ENCODE measurements at places on chromosomes 7 and 10. TPM values are rescaled to one million over a fixed set of nuclear protein-coding genes. Genes with fewer than 3 reads are reported as not detected.

DNA sequence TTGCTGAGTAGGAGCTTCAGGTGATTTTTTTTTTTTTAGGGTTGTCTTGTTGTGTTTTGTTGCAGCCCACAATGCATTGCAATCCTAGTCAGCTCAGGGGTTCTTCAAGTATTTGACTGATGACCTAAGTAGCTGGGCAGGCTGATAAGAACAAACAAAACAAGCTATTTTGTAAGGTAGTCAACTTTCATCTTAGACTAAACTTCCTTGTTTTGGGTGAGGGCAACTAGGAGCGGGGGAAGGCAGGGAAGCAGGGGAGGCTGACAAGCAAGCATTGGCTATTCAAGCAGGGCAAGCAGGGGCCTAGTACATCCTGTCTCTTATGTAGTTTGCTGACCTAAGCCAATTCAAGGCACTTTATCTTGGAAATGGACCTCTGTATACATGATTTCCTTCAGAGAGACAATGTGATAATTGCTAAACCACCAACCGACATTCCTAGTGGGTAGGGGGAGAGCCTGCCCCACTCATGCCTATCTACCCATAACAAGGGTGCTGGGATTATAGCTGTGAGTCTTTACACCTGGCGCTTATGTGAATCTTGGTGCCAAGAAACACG, 163.3 kb upstream of the PRKCQ start:
- H3K4me3 ChIP-seq = no peak overlapping the region
- no peak overlapping the region for H3K27ac ChIP-seq
- H3K36me3 ChIP-seq = no peaks in the 10 kb centered on the region

- H3K36me3 ChIP-seq = no peaks in the 10 kb centered on the region
- no peak overlapping the region for H3K4me3 ChIP-seq
- DNase-seq = no peak
- H3K4me1 ChIP-seq = no peaks in the 10 kb centered on the region
Observed at GRCh38 chr10:108275895-108276685, 1111.6 kb upstream of the SORCS1 start.

DNA sequence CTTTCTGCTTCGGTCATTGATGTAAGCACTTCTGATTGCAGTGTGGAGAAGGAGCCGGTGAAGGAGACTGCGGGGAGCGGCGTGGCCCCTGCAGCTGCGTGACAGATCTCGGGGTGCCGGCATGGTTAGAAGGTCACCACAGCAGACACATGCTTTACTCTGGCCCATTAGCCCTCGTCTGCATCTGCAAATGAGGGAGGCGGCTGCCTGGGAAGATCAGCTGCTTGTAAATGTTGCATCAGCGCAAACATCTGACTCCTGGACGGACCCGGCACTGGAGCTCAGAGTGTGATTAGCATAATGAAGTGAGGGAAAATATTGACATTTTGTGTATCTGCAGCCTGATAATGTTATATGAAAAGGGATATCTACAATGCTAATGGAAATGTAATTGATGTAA, 30.5 kb upstream of the MNX1 start:
- H3K36me3 ChIP-seq = no peaks in the 10 kb centered on the region
- H3K4me1 ChIP-seq = no peaks in the 10 kb centered on the region
- no peak for DNase-seq
- no peak overlapping the region for H3K4me3 ChIP-seq

GRCh38 chr7:47028284-47028683, 553.6 kb downstream of the TNS3 start:
- no peak overlapping the region for H3K27ac ChIP-seq
- no peaks in the 10 kb centered on the region for H3K27me3 ChIP-seq
- no peaks in the 10 kb centered on the region for H3K36me3 ChIP-seq
- DNase-seq = no peak
- H3K4me3 ChIP-seq = no peak overlapping the region

GRCh38 chr7:148318102-148318811, 272.3 kb upstream of the C7orf33 start:
- no peak overlapping the region for H3K27ac ChIP-seq
- no peaks in the 10 kb centered on the region for H3K36me3 ChIP-seq

GRCh38 chr10:20811131-20811530, 86.0 kb downstream of the NEBL start:
- no peak for DNase-seq
- no peaks in the 10 kb centered on the region for H3K27me3 ChIP-seq
- peak overlapping the region; percentile 75 for H3K27ac ChIP-seq
- H3K4me1 ChIP-seq = no peaks in the 10 kb centered on the region
- H3K4me3 ChIP-seq = no peak overlapping the region
- H3K36me3 ChIP-seq = peaks cover 90% of the 10 kb centered on the region

- no peak overlapping the region for H3K27ac ChIP-seq
- H3K27me3 ChIP-seq = no peaks in the 10 kb centered on the region
- no peak overlapping the region for H3K4me3 ChIP-seq
- no peaks in the 10 kb centered on the region for H3K36me3 ChIP-seq
- no peak for DNase-seq
Observed at GRCh38 chr7:132407764-132408163, 168.5 kb downstream of the PLXNA4 start.

DNA sequence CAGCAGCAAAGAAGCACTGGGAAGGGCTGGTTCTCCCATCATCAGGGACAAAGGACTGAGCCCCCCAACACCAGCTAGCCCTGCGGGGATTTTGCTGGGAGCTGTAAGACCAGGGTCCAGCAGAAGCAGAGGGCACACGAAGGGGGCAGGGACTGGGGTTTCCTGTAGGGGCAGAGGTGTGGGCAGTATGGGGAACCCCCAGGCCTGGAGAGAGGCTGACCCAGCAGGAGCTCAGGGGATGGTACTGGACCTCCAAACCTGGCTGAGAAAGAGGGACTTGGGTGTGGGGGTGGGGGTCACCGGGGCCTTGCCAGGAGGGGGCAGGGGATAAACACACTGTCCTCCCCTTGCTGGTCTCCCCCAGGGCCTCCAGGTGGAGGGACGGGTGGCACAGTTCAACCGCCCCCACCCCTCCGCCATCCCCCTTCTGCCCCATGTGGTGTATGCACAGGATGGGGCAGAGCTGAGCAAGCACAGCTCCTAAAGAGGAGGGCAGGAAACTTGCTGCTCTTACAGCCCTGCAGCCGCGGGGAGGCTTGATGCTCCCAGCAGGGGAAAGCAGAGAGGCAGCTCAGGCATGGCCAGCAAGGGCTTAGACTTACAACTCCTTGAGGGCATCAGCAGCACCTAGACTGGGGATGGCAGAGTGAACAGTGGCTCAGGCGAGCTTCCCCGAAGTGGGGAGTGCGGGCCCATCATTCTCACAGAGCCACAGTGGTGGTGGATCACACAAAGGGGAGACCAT, 12.4 kb upstream of the RET start:
- no peaks in the 10 kb centered on the region for H3K4me1 ChIP-seq
- no peaks in the 10 kb centered on the region for H3K36me3 ChIP-seq
- no peaks in the 10 kb centered on the region for H3K27me3 ChIP-seq
- DNase-seq = no peak
- no peak overlapping the region for H3K4me3 ChIP-seq

- H3K4me3 ChIP-seq = no peak overlapping the region
- no peaks in the 10 kb centered on the region for H3K27me3 ChIP-seq
- H3K4me1 ChIP-seq = no peaks in the 10 kb centered on the region
- H3K36me3 ChIP-seq = no peaks in the 10 kb centered on the region
- no peak for DNase-seq
Observed at GRCh38 chr7:148083448-148083847, 507.1 kb upstream of the C7orf33 start.

DNA sequence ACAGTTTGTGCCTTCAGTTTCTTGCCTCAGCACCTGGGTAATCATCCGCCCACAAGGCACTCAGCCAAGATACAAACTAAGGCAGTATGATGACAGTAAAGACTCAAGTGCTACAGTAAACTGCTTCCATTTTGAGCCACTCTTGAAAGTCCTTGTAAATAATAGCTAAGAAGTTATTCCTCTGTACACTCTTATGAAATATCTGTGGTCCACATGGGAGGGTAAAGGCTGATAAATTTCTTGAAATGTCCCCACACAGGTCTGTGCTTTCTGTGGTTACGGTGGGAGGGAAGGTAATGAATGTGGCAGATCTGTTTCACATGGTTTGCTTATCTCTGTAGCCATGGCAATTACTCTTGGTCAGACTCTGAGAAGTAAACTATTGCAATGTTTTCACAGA, 551.0 kb upstream of the ZWINT start:
- H3K4me3 ChIP-seq = no peak overlapping the region
- no peak for DNase-seq
- no peak overlapping the region for H3K27ac ChIP-seq
- H3K4me1 ChIP-seq = no peaks in the 10 kb centered on the region

DNA sequence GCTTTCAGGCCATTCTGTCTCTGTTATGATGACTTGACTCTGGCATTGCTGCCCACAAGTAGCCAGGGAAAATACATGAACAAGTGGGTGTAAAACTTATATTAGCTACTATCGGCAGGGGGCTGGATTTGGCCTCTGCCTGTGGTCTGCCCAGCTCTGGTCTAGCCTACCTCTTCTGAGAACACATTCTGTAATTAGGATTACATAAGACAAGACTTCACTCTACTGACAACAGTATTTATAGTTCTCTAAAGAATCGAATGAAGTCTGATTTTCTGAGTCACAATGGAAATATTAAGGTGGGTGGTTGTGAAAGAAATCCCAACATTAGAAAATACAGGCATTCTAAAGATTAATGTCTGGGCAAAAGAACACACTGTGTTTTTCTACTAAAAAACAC, 55.5 kb downstream of the DLD start:
- H3K4me1 ChIP-seq = peaks cover 5% of the 10 kb centered on the region
- H3K4me3 ChIP-seq = no peak overlapping the region
- H3K27me3 ChIP-seq = no peaks in the 10 kb centered on the region
- no peaks in the 10 kb centered on the region for H3K36me3 ChIP-seq
- DNase-seq = no peak

GRCh38 chr7:129167817-129168216, 20.6 kb upstream of the SMO start:
- DNase-seq = no peak
- no peak overlapping the region for H3K4me3 ChIP-seq
- H3K36me3 ChIP-seq = no peaks in the 10 kb centered on the region
- H3K27ac ChIP-seq = no peak overlapping the region

GRCh38 chr7:146960773-146961391, 844.3 kb downstream of the CNTNAP2 start:
- no peaks in the 10 kb centered on the region for H3K36me3 ChIP-seq
- no peak overlapping the region for H3K4me3 ChIP-seq
- no peaks in the 10 kb centered on the region for H3K27me3 ChIP-seq
- no peak overlapping the region for H3K27ac ChIP-seq

DNA sequence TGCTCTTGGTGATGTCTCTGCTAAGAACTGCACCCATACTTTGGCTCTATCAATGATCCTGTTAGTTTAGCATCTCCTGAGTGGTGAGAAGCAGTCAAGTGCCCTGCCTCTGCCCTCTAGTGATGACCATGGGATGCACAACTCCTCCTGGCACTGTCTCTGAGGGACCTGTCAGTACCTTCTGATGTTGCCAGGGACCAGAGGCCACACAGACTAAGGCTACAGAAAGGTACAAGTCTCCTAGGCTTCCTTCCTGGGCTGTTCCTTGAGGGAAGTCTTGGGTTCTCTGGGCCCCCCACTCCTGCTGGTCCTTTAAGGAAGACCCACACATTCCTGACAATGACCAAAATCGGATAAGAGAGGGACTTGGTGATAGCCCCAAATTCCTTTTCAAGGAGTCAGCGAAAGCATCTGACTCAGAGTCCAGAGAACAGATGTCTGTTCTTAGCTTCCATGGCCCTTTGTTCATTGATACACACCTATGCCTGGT, 15.3 kb downstream of the NKX2-3 start:
- no peak overlapping the region for H3K27ac ChIP-seq
- H3K36me3 ChIP-seq = no peaks in the 10 kb centered on the region
- peaks cover 14% of the 10 kb centered on the region for H3K4me1 ChIP-seq
- no peak overlapping the region for H3K4me3 ChIP-seq
- DNase-seq = no peak
- H3K27me3 ChIP-seq = peaks cover 72% of the 10 kb centered on the region

GRCh38 chr10:71766717-71767419, 6.5 kb downstream of the VSIR start:
- H3K4me1 ChIP-seq = no peaks in the 10 kb centered on the region
- H3K4me3 ChIP-seq = no peak overlapping the region
- peak; percentile 96 for DNase-seq

- DNase-seq = no peak
- H3K27ac ChIP-seq = no peak overlapping the region
- no peaks in the 10 kb centered on the region for H3K27me3 ChIP-seq
- no peaks in the 10 kb centered on the region for H3K4me1 ChIP-seq
Observed at GRCh38 chr7:54141576-54141975, 400.6 kb upstream of the VSTM2A start.

GRCh38 chr10:83222832-83223742, 916.2 kb upstream of the GHITM start:
- no peaks in the 10 kb centered on the region for H3K4me1 ChIP-seq
- no peaks in the 10 kb centered on the region for H3K27me3 ChIP-seq
- no peak overlapping the region for H3K4me3 ChIP-seq
- no peaks in the 10 kb centered on the region for H3K36me3 ChIP-seq
- no peak overlapping the region for H3K27ac ChIP-seq
- DNase-seq = peak; percentile 1

- H3K4me1 ChIP-seq = no peaks in the 10 kb centered on the region
- no peak overlapping the region for H3K27ac ChIP-seq
- no peak overlapping the region for H3K4me3 ChIP-seq
Observed at GRCh38 chr7:19181634-19182033, 36.4 kb upstream of the FERD3L start.

Gene GHRHR
- total RNA-seq = not detected

Gene LMOD2
- 24.3 TPM for total RNA-seq

Gene LUC7L2
- total RNA-seq = 105 TPM

Gene RARRES2
- 4.2 TPM for total RNA-seq

Gene RAB18
- total RNA-seq = 19.0 TPM

Gene GIMAP7
- not detected for total RNA-seq

Gene ANKRD61
- total RNA-seq = 0.15 TPM
